ENCODE measurements at places on chromosomes 13 and 19.
A peak's percentile ranks its signal among the peaks of the same experiment; 100 is the strongest.

GRCh38 chr19:35869327-35870123 lies 1.2 kb downstream of the APLP1 start:
- peak; percentile 78 for DNase-seq

GRCh38 chr13:74210693-74211393 lies 76.6 kb upstream of the KLF12 start:
- DNase-seq: no peak

GRCh38 chr13:38624822-38625221 lies 62.1 kb upstream of the FREM2 start:
- no peak for DNase-seq

DNA sequence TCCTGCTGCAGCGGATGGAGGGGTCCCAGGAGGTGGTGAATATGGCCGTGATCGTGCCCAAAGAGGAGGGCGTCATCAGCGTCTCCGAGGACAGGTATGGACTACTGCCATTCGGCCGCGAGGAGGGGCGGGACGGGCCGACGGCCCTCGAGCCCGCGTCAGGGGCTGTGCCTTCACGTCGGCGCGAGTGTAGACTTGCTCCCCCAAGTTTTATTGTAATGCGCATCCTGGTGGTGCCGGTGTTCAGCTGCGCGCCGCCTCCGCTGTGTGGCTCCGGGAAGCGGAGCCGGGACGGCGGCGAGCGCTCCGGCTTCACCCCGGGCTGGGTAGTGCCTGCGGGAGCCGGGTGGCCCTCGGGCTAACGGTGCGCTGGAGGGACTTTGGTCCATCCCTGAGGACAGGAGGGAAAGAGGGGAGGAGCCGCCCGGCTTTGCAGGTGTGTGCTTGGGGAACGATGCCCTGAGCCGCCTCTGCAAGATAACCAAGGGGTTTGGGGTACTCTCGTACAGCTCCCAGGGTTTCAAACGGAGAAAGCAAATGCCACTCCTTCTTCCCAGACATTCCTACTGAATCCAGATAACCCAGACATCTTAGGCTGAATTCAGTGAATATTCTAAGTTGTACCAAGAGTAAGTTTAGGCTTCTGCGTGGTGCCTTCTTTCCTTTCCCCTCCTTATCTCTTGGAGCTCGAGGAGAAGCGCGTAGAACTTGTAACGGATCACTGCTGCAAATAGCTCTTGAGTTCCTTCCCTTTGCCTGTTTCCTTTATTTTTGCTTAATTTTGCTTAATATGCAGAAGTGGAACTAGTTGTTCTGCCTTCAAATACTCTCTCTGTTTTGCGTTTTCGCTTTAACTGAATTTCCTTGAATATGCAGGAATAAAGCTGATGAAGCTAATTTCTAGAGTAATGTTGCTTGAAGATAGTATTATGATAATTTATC lies 740 bp downstream of the WDFY2 start:
- DNase-seq: peak; percentile 69

- peak; percentile 99 for DNase-seq
Measured at GRCh38 chr13:36903925-36904595, 16.0 kb downstream of the SMAD9 start.

GRCh38 chr19:37136111-37136510 lies 36.4 kb downstream of the ZNF585A start:
- DNase-seq: no peak

DNA sequence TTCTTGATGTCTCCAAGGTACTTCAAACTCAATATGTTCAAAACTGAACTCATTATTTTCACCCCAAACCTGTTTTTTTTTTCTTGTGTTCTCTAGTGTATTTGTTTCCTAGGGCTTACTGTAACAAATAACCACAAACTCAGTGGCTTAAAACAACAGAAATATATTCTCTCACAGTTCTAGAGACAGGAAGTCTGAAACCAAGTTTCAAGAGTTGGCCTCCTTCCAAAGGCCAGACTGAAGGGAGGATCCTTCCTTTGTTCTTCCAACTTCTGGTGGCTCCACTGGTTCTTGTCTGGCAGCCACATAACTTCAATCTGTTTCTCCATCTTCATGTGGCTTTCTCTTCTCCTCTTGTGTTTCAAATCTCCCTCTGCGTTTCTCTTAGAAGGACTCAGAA lies 62.0 kb upstream of the PDCD5 start:
- DNase-seq: no peak

DNA sequence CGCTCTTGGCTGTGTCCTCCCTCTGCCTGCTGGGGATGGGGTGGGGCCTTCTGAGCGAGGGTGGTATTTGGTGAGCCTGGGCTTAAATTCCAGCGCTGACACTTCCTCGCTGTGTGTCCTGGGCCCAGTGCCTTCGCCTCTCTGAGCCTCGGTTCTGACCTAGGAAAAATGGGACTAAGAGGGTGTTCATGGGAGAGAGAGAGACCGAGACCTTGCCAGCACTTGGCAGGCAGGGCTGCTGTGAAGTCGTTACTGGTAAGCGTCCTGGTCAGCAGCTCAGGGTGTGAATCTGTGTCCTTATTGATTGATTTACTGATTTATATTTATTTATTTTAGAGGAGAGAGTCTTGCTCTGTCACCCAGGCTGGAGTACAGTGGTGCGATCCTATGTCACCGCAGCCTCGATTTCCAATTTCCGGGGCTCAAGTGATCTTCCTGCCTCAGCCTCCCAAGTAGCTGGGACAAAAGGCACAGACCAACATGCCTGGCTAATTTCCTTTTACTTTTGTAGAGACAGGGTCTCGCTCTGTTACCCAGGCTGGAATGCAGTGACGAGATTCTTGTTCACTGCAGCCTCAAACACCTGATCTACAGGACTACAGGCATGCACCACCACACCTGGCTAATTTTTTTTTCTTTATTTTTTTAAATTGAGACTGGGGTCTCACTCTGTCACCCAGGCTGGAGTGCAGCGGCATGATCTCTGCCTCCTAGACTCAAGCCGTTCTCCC lies 2.4 kb downstream of the PKN1 start:
- DNase-seq: no peak

DNA sequence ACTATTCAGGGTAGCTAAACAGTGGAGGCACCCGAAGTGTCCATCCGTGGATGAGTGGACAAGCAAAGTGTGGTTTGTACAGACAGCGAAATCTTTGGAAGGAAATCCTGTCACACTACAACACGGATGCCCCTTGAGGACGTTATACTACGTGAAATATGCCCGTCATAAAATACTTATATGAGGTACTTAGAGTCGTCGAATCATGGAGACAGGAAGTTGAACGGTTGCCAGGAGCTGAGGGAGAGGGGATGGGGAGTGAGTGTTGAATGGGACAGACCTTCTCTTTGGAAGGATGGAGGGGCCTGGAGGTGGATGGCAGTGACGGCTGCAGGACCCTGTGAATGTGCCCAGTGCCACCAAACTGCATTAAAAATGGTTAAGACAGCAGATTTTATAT lies 11.6 kb downstream of the ATP4B start:
- DNase-seq: no peak

DNA sequence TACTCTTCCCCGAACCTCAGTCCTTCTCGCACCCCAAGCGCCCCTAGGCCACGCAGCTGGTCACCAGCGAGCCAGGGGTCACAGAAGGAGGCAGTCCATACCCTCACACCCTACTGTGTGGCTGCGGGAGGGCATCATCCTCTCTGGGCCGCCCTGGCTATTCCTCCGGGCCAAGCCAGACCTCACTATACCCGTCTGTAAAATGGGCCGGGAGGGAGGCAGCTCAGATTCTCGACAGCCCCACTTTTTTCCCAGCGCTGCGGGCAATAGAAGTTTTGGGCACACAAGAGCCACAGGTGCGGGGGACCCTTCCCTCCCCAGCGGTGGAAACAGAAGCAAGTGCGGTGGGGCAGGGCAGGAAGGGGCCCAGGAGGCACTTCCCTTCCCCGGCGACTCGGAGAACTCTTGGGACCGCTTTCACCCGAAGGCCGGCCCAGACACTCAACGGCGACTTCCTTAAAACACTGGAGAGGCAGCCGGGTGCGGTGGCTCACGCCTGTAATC lies 5.6 kb upstream of the ARRDC2 start:
- DNase-seq: no peak

GRCh38 chr13:25097426-25097825 lies 1.5 kb downstream of the PABPC3 start:
- DNase-seq: no peak

DNA sequence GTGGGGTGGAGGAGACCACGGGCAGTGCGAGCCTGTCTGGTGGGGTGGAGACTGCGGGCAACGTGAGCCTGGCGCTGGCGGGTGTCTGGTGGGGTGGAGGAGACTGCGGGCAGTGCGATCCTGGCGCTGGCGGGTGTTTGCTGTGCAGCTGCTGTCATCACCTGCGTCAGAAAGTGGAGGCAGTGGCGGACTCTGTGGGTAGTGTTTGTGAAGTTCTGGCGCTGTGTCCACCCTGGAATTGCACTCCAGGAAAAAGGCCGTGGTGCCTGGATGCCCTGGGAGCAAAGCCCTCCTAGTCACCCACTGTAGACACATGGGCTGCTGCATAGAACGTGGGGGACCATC lies 6.2 kb downstream of the TEX29 start:
- DNase-seq: no peak

DNA sequence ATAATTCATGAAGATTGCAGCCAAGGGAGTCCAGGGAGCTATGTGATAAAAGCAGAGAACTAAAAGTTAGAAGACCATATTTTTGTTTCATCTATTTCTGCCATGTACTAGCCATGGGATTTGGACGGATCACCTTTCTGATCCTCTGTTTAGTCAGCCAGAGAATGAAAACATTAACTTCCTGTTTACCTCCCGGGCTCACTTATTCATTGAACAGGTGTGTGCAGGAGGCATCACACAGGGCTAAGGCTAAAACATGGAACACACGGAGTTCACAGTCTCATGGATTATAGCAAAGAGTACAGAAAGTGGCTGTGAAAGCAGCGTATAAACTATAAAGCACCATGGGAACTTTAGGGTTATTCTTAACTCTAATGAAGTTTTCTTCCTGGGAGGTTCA lies 96.8 kb downstream of the GPR12 start:
- DNase-seq: peak; percentile 20

DNA sequence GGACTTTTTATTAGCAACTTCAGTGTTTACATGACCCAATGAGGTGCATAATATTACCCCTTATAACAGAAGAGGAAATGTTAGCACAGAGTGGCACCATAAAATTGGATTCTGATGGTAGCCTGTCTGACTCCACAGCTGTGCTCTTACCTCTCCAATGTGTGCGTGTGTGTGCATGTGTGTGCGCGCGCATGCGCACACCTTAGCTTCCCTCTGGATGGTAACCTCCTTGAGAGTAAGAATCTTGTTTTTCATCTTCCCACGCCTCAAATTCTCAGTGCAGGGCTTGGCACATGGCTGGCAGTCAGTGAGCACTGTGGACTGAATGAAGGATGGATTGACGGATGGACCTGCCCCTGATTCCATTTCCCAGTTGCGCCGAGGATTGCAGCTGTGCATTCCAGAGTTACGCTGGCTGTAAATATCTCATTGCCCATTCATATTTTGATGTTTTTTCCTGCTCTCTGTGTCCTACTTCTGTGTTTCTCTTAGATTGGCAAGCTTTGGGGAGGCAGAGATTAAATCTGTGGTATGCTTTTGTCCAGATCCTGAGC lies 99.2 kb upstream of the WASF3 start:
- DNase-seq: no peak

GRCh38 chr19:39284032-39284431 lies 12.2 kb upstream of the IFNL1 start:
- no peak for DNase-seq

DNA sequence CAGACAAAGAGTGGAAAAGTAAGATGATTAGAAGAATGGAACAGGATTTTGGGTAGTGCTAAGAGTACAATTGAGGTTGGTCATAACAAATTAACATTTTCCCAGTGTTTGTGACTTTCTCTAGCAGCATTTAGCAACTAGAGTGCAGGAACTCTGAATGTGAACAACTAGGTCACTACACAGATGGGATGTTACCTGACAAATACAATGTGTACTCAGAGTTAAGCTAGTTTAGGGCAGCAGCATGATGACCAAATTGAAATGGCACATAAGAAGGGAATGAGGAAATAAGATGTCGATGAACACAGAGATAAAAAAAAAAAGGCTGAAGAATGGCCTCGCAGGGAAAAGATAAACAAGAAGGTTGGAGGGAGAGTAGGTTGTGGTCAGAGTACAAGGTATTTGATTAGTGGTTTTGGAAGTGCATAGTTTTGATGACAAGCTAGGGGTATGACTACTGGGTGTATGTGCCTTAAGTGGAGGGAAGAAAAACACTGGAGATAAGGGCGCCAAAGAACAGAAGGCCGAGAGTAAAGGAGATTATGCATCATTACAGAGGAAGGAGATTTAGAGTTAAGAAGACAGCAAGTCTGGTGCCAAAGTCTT lies 381.1 kb downstream of the FGF14 start:
- no peak for DNase-seq

Measured in NCI-H1417 treated with DMSO at 0.1 percent for 48 hours (cell line).